ENCODE measurements at places on chromosomes 4 and X.
A peak's percentile ranks its signal among the peaks of the same experiment; 100 is the strongest.

DNA sequence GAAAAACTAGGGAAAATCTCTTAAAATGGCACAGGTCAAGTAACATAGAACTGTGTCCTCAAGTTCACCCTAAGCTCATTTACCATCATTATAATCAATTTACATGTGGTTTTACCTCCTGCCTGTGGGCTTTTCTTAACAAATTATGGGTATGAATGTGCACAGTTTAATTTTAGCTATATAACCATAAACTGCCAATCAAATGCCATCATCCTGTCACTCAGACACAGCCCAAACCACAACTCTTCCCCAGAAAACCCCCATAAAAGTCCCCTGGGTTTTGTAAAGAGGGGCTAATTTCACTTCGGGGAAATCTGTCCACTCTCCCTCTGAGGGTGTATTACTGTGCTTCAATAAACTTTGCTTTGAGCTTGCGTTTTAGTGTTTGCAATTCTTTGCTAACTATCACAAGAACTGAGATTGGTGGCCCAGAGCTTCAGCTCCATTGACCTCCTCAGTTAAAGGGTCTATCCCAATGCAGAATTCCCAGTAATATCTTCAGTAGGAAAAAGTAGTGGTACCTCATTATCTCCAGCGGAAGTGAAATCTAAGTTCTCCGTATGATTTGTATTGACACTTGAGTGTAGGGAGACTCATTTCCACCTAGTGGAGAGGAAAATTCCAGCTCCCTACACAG is 394.6 kb downstream of the SPOCK3 start:
- DNase-seq = no peak

DNA sequence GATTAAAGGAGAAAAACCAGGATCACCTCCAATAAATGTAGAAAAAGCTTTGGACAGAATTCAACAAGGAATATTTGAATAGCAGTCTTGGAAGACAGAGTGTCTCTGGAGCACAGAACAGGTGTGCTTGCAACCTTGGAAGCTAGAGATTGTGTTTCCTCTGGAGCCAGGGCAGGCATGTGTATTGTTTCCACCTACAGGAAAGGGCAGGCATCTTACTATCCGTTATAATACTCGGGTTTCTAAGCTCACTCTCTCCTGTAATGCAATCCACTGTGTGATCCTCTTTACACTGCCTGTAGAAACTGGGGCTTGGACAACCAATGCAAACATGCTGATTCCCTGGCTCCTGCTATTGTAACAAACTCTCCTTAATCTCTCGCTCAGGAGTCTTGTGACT is 14.4 kb downstream of the CCDC110 start:
- no peak for DNase-seq

- DNase-seq = peak; percentile 85
Measured at GRCh38 chrX:46444011-46444410, 101.2 kb downstream of the ZNF674 start.

GRCh38 chrX:136639506-136640176 is 8.3 kb upstream of the CD40LG start:
- DNase-seq = peak; percentile 20

GRCh38 chr4:178599521-178599920 is 1157.3 kb upstream of the AGA start:
- DNase-seq = peak; percentile 32

- DNase-seq = no peak
Measured at GRCh38 chrX:9108054-9108453, 74.1 kb upstream of the FAM9B start.

GRCh38 chrX:24150051-24150790 is 692 bp downstream of the ZFX start:
- peak; percentile 79 for DNase-seq

DNA sequence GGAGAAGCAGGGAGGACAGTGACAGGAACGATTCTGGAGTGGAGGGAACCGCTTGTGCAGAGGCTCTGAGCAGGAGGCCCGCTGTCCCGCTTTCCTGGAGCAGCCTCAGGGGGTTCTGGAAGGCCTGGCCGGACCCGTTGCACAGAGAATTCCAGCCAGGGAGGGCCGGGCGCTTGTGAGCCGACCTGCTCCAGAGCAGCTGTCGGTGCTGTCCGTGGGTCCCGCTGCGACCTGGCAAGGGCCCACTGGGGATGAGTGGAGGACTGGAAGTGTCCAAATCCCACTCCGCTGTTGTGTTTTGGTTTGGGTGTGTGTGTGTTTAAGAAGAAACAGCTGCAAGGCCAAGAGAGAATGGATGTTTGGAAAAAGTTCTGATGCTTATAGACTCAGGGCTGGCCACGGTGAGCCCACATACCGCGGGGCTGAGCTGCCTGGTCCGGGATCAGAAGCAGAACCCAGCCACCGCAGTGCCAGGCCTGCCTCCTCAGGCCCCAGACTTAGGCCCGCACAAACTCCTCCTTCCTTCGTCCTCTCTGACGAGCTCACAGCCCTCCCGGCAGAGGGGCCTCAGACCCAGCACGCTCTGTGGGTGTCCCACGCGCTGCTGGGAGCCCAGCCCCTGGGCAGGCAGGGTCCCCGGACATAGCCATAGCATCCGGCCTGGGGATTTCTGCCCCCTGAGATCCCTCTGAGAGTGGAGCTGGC is 73.9 kb downstream of the HTRA3 start:
- DNase-seq = no peak

GRCh38 chrX:115214151-115214550 is 19.7 kb downstream of the LRCH2 start:
- DNase-seq = no peak

GRCh38 chrX:114332766-114333165 is 251.1 kb upstream of the HTR2C start:
- no peak for DNase-seq

GRCh38 chr4:8188743-8189550 is 10.1 kb upstream of the SH3TC1 start:
- peak; percentile 11 for DNase-seq

GRCh38 chrX:71198066-71198465 is 25.0 kb upstream of the GJB1 start:
- no peak for DNase-seq

DNA sequence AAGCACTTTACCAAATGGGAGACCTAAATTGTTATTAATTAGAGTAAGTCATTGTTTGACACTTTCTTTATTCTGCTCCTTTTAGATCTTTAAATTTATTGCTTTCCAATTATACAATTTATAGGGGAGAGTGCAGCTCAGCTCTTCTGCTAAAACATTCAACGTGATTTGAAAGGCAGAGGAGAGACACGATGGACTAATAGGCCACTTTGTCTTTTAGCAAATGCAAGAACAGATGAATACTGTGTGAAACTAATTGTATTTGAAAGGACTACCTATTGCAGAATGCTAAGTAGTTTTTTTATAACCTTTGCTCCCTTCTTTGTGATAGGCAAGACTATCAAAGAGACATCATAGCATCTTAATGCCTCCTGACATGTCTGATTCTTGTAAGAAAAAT is 320.4 kb upstream of the KLF3 start:
- no peak for DNase-seq

GRCh38 chr4:149754526-149754925 is 61.1 kb downstream of the IQCM start:
- DNase-seq = peak; percentile 33

- peak; percentile 86 for DNase-seq
Measured at GRCh38 chrX:19739683-19740082, 147.7 kb downstream of the SH3KBP1 start.

DNA sequence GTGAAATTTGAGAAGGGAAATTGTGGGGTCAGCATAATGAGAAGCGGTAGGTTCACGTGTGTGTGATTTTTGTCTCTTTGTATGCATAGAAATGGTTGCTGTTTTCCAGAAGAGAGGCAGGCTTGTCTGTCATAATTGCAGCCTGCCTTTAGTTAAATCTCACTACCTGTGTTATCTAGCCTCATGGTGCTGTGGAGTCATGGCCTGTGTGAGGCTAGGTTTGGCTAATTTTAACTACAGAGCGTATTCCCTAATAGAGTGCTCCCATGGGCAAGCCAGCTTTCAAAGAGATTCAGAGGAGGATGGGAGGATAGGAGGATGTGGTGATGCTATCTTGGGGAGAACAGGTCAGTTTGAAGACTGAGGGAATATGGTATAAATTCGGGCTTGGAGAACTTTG is 23.6 kb downstream of the UPRT start:
- DNase-seq = no peak

DNA sequence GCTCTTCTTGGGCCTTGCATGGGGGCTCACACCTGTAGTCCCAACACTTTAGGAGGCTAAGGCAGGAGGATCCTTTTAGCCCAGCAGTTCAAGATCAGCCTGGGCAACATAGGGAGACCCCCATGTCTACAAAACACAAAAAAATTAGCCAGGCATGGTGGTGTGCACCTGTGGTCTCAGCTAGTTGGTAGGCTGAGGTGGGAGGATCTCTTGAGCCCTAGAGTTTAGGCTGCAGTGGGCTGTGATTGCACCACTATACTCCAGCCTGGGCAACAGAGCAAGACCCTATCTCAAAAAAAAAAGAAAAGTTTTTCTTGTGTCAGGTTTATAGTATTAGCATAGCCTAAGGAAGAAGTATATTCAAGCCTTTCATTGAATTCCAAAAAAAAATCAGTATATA is 30.8 kb upstream of the FAM241A start:
- no peak for DNase-seq

DNA sequence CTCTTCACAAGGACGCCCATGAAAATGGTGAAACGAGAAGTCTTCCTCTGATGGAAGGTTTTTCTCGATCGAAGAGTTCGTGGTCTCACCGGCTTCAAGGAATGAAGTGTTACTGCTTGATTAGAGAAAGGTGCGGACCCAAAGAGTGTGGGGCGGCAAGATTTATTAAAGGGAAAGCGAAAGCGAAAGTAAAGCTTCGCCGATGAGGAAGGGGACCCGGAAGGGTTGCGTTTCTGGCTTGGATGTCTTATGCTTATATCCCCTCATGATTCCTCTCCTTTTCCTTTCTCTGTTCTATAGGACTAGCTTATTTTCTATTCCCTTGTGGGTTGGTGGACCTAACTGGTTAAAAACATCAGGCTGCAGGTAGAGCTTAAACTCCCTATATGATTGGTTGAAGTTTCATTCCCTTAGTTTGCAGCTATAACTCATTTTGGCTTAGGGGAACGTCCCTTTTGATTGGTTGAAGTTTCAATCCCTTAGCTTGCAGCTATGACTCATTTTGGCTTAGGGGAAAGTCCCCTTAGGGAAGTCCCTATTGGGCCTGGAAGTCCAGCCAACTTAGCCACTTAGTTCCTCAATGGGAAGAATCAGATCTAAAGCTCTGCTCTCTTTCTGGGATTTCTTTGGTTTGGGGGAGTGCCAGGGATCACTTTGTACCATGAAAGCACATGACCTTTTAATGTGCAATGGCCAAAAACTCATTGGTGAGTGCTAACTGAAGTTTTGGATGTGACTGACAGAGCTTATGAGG is 1025.0 kb upstream of the PCDH10 start:
- DNase-seq = no peak

- DNase-seq = no peak
Measured at GRCh38 chr4:78707793-78708192, 68.4 kb upstream of the BMP2K start.

DNA sequence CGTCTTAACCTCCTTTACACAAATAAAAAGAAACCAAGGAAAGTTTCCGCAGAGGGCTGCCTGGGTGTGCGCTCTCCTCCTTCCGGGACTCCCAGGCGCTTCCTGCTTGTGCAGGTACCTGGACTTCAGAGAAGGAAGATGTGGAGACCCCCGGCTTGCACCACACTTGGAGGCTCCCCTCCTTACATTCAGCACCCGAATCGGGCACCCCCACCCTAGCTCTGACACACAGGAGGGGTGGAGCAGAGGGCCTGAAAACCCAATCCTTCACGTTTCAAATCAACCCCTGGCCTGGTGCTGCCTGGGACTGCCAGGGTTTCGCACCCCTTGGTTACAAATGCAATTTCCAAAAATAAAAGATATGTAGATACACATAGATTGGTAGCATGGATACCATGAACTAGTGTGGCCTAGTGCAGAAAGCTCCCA is 3.1 kb downstream of the NKX3-2 start:
- DNase-seq = no peak

- no peak for DNase-seq
Measured at GRCh38 chr4:140702096-140702757, 54.0 kb downstream of the TBC1D9 start.

DNA sequence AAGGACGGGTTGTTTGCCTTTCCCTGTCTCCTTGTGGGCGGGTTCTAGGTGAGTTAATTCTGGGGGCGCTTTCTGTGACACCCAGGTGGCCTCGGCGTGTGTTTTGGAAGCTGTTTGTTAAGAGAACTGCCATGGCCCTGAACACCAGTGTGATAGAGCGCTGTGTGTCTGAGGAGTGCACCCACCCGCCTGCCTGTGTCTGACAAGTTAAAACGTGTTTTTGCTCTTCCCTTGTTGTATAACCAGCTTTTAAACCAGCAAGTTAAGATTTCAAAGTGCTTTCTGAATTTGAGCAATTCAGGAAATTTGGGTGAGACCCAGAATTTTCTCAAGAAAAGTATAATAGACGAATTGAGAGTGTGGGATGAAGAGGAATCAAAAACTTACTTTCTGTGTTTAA is 55.2 kb upstream of the HGFAC start:
- DNase-seq = no peak

DNA sequence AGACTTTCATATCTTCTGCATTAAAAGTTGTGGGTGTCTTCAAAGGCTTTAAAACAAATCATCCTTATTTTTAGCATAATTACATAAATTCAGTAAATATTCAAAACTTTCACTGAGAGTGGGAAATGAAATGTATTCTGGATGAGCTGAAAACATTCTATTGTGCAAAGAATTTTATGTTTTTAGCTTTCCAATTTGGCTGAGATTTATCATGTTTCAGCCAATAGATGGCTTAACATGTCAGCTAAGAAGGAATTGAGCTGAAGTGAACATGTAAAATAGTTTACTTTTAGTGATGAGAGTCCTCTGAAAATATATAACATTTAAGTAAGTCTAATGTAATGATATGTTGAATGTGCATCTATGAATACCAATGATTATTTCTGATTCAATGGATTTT is 213.5 kb upstream of the GIMD1 start:
- DNase-seq = no peak

DNA sequence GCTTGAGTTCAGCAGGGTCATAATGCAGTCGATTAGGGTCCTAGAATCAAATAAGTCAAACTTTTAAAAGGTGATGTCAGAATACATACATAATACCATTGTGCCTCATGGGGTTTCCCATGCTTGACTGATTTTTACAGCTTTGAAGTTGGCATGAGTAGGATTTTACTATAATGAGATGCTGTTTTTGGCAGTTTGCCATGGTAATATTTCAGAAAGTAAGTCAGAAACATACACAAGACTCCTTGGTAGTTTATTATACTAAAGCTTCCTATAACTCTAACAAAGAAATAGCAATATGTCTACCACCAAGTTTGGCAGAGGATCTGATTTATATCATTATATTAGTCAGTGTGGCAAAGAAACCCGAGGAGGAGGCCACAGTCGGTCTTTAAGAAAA is 45.2 kb downstream of the PHKA2 start:
- DNase-seq = peak; percentile 80

GRCh38 chr4:6183740-6184139 is 16.6 kb downstream of the JAKMIP1 start:
- no peak for DNase-seq

DNA sequence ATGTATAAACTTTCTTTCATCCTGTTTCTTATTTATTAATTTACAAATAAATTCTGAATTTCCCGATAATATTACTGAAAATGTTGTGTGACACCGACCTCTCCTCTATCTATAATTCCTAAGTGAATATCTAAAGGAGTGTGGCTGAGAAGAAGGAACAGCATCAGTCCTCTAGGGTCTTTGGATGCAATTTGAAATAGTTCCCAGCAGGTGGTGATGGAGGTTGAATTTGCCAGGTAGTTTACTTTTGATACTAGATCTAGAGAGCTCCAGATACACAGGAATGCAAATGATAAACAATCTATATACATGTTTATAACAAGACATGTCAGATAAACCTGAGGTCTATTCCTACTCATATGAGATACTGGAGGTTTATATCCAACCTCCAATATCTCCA is 305.4 kb downstream of the PCDH18 start:
- DNase-seq = peak; percentile 55
